Activated CD8-positive, alpha-beta memory T cell treated with anti-CD3 and anti-CD28 coated beads for 4 hours (primary cell): ENCODE measurements at places on chromosomes 11 and 22.

DNA sequence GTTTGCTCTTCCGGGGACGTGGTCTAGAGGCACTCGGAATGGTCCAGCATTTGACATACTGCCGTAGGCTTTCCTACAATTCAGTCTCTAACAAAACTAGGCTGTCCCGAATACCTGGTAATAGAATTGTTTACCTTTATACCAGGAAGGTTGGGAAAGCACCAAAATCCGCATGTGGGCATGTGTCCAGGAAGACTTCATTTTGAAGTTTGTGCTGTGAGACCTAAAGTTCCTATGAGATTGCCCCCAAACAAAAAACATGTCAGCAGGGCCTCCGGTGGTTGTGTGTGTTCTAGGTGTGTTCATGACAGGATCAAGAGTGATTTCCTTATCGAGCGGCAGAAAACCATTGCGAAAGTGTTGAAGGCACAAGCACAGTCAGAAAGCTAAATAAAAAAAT lies 26.1 kb downstream of the HSPA8 start:
- no peak for DNase-seq

GRCh38 chr11:86978247-86978646 lies 23.1 kb upstream of the FZD4 start:
- no peak for DNase-seq

DNA sequence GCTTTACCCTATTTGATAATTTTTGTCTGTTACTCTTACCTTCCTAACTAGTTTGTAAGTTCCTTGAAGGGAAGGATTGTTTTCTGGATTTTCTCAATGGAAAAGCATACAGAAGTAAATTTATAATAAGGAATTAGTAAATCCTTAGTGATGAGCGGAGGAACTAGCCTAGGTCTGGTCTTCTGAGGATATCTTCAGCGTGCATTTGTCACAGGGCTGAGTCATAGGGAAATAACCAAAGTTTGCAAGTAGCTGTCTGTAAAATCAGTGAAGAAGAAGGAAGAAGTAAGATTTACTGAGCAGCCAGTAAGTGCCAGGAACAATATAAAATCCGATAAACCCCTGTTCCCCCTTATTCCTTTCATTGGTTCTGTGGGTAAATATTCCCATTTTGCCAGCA lies 162.7 kb upstream of the SORL1-AS1 start:
- DNase-seq = no peak

GRCh38 chr22:37148742-37149665 lies 712 bp downstream of the IL2RB start:
- DNase-seq = no peak

GRCh38 chr11:2847561-2847960 lies 38.0 kb downstream of the CDKN1C start:
- DNase-seq = no peak

DNA sequence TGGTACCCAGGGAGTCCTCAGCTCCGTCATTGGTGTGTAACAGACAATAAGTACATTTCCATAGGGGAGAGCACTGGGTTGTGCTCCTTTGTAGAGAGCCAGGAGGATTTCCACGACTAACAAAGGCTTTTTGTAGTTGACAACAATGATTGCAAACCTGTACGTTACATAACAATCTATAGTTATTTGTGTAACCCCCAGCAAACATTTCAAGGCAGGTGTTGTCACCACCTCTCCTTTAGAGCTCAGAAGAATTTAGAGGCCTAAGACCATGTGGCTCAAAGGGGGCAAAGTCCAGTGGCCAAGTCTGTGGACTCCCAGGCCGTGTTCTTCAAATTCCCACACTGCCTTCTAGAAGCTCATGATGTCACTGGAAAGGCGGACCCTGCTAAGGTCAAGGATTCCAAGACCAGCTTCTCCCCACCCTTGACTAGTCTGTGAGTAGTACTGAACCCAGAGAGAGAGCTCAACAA lies 15.8 kb downstream of the RPL27A start:
- DNase-seq = no peak

- no peak for DNase-seq
These were observed 849.1 kb upstream of the API5 start for GRCh38 chr11:42462558-42463310.

DNA sequence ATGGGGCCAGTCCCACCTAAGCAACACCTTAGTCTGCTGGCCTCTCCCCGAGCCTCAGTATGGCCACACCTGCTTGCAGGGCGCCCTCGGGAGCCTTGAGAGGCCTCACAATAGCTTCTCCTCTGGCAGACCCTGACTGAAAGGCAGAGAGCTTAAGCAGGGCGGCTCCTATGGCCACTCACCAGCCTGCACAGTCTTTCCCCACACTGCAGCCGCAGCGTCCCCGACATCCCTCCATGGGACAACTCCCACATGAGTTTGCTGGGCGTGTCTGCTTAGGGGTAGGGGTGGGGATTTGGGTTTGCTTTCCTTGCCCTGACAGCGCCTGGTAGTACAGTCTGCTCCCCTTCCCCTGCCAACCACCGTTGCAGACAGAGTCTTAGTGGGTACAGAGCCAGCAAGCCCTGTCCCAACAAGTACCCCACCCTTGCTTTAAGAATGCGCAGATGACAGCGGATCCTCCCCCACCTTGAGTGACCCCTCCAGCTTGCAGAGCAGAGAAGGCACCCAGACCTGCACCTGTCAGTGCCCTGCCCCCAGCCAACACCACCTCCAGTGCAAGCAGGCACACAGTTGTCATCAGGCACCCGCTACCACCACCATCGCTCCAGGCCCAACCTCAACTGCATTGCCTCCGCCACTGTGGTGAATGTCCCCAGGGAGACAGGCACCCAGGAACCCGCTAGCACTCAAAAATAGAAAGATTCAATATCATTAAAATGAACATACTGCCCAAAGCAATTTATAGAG lies 413.8 kb upstream of the ARHGAP42 start:
- DNase-seq = no peak

DNA sequence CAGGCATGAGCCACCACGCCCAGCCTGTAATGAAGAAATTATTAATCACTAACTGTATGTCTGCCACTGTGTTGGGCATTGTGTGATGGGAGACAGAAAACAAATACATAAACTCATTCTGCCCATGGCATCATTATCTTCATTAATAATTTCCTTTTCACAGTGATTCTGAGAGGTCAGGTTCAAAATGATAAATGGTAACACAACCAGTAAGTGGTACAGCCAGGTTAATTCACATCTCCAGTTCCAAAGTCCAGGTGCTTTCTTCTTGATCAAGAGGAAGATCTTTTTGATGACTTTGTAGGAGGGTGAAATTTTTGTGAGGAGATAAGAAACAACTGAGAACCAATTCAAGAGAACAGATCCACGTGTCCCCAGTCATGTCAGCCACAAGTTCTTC lies 66.7 kb downstream of the PISD start:
- DNase-seq = no peak

DNA sequence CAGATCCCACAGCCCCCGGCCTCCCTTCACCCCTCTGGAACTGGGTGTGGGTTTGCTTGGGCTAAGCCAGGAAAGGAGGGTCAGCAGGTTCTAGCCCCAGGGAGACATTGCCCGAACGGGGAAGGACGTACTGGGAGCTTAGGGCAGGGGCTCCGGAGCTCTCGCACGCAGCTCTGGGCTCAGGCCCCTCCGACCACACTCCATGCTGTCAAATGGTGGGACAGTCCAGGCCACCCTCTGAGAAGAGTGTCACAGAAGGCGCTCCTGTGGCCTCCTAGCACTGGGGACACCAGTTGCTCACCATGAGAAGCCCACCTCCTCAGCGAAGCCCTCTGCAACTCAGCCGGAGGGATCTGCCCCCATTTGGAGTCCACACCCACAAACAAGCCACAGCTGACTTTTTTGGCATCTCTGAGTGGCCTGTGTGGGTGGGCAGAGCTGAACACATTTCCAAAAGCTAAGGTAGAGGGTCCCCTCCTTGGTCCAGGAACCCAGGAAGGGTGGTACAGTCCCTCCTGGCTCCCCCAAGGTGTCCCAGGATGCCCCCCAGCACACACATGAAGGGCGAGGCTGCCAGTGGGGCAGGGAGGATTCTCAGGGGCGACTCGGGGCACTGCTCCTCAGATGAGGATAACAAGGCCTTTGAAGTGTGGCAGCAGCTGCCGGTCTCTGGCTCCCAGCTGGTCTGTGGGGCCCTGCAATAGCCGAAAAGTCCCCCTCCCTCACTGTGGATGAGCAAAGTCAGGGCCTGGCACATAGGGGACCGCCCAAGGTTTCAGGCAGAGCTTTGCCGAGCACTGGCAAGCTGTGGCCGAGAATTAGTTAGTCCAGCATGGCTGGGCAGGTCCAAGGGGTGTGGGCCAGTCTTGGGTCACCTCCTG lies 13.0 kb upstream of the TEF start:
- DNase-seq = no peak

GRCh38 chr11:120547811-120548681 lies 36.5 kb downstream of the GRIK4 start:
- DNase-seq = no peak

DNA sequence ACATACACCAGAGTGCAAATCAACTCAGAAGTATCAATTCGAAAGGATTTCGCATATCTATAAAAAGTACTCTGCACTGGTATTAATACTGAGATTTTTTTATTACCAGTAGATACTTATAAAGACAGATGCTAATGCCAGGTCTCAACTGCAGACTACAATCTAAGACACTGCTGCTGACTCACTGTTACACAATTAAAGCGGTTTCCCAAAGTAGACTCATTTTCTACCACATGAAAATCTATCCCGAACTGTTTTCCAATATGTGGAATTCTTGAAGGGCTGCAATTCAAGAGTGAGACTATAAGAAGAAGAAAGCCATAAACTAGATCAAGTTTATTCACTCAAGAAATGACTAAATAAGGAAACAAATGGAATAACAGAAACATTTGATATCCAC lies 57.2 kb upstream of the ARHGAP32 start:
- DNase-seq = no peak

GRCh38 chr22:23240639-23241389 lies 60.5 kb downstream of the BCR start:
- no peak for DNase-seq

DNA sequence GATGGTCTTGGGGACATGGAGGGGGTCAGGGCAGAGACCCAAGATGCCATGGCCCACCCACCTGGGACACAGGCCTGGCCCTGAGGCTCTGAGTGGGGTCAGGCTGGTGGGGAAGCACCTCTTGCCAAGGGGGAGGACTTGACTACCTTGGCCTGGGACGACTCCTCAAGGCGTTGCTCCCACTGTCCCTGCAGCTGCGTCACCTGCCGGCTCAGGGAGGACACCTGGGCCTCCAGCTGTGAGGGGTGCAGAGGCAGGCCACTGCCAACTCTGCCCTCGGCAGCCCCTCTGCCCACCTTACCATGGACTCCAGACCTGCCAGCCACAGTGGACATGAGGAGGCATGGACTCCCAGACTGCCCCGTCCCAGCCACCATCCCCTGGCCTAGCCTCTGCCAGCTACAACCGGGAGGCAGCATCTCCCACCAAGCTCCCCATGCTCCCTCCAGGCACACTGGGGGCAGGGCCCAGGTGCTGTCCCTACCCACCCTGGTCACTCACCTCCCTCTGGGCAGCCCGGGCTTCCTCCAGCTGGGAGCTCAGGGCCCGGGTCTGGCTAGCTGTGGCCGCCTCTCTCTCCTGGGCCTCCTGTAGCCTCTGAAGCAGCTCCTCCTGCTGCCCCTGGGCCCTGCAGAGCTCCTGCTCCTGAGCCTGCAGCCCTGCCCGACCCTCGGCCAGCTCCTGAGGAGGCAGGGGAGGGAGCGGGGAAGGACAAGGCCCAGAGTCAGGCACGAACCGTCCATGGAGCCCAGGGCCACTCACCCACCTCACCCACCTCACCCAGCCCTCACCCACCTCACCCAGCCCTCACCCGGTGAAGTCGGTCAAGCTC lies 8.6 kb downstream of the CDC42BPG start:
- DNase-seq = no peak

GRCh38 chr22:37511395-37512104 lies 7.7 kb downstream of the CARD10 start:
- no peak for DNase-seq

GRCh38 chr11:103202048-103202651 lies 92.9 kb downstream of the DYNC2H1 start:
- DNase-seq = no peak

DNA sequence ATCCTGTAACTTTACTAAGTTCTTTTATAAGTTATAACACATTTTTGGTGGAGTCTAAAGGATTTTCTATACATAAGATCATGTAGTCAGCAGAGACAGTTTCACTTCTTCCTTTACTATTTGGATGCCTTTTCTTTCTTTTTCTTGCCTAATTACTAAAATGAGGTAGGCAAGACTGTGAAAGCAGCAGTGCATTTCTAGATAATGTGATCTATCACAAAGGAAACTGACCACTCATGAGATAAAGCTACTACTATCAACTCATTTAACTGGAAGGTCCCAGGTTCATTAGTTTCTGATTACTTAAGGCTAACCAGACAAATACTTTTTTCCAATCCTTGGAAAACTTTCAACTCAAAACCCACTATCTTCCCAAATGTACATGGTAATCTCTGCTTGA lies 196.2 kb upstream of the E2F8 start:
- no peak for DNase-seq

GRCh38 chr22:35648066-35649025 lies at the start of gene APOL6:
APOL6 (plus strand) TSS chr22:35648446; CDS start chr22:35656426, 7,980 bp downstream.
- peak; percentile 36 for DNase-seq
